Spleen (tissue), 13 donors: ENCODE measurements at places on chromosomes 5 and 9.
A peak's percentile ranks its signal among the peaks of the same experiment; 100 is the strongest.

GRCh38 chr9:87336914-87337333 lies 160.7 kb upstream of the DAPK1 start:
- H3K27me3 ChIP-seq: peaks cover 32% of the 10 kb centered on the region
- no peaks in the 10 kb centered on the region for H3K36me3 ChIP-seq
- DNase-seq: no peak
- H3K4me1 ChIP-seq: peaks cover 9% of the 10 kb centered on the region
- H3K4me3 ChIP-seq: no peak overlapping the region
- H3K27ac ChIP-seq: no peak overlapping the region

DNA sequence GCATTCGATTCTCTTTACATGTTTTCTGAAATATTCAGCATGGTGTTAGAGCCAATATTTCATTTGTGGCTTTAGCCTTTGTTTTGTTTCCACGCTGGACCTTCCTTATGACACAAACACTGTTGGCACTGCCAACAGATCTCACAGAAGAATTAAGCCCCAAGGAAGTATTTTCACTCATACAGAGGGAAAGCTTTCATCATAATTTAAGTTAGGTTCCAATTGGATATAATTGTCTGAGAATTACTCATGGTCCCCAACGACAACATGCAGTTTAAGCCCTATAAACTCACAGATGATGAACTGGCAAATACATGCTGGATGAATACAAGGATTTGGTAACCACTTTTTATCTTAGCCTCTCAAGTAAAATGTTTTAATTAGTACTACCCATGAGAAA lies 259.5 kb downstream of the EBF1 start:
- DNase-seq: no peak
- no peaks in the 10 kb centered on the region for H3K36me3 ChIP-seq
- no peaks in the 10 kb centered on the region for H3K27me3 ChIP-seq
- H3K27ac ChIP-seq: no peak overlapping the region
- no peak overlapping the region for H3K4me3 ChIP-seq

DNA sequence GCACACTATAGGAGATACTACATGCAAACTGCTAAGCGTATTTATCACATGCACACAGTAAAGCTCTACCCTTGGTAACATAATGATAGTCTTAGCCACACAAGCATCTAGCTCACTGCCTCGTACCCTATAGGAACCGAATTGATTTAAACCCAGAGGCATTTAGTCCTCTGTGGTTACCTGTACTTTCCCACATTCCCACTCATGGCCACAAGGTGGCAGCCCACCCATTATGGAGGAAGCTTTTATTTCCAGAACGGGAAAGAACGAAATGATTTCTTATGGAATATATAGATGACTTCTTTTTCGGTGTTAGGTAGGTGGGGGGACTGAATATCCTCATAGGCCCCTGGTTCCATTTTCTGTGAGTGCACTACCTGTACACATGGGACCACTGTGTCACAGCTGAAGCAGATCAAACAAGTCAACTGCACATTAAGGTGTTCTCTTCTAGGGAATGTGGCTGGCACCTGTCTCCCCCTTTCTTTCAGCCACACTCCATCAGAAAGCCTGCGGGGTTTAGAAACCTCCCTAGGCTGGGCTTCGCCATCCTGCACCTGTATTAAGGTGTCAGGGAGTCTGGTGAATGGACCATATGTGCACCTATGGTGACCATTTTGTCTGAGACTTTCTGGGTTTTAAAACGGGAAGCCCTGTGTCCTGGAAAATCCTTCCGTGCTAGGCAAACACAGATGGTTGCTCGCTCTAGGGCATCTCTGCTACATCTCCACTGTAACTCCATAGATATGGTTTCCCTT lies 313.2 kb downstream of the SLIT3 start:
- peaks cover 6% of the 10 kb centered on the region for H3K4me1 ChIP-seq
- H3K4me3 ChIP-seq: no peak overlapping the region
- no peak for DNase-seq
- no peaks in the 10 kb centered on the region for H3K27me3 ChIP-seq

GRCh38 chr5:2187156-2187555 lies 304.4 kb upstream of the IRX4 start:
- no peak overlapping the region for H3K4me3 ChIP-seq
- peaks cover 4% of the 10 kb centered on the region for H3K4me1 ChIP-seq
- no peak for DNase-seq
- H3K27me3 ChIP-seq: no peaks in the 10 kb centered on the region
- H3K36me3 ChIP-seq: no peaks in the 10 kb centered on the region
- H3K27ac ChIP-seq: no peak overlapping the region

DNA sequence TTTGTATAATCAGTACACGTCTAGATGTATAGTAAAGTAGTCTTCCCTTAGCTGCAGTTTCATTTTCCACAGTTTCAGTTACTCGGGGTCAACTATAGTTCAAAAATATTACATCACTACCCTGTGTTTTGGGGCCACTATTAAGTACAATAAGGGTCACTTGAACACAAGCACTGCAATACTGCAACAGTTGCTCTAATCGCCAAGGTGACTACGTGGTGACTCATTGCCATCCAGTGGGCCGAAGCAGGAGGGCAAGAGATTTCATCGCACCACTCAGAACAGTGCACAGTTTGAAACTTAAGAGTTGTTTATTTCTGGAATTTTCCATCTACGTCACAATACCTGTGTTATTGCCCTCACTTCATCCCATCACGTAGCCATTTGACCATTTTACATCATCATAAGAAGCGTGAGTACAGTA lies at the start of gene ARL14EPL:
Gene ARL14EPL (plus strand): TSS at position 379 of the 424 bp plus-strand sequence. CDS start 18,994 bp downstream, outside the sequence.
- no peaks in the 10 kb centered on the region for H3K27me3 ChIP-seq
- no peak for DNase-seq
- H3K4me3 ChIP-seq: no peak within 1 kb of the TSS
- H3K27ac ChIP-seq: no peak within 1 kb of the TSS

- no peak overlapping the region for H3K27ac ChIP-seq
- no peaks in the 10 kb centered on the region for H3K36me3 ChIP-seq
- no peaks in the 10 kb centered on the region for H3K4me1 ChIP-seq
- DNase-seq: no peak
- no peaks in the 10 kb centered on the region for H3K27me3 ChIP-seq
- no peak overlapping the region for H3K4me3 ChIP-seq
Observed at GRCh38 chr5:107072440-107072839, 598.3 kb downstream of the EFNA5 start.

DNA sequence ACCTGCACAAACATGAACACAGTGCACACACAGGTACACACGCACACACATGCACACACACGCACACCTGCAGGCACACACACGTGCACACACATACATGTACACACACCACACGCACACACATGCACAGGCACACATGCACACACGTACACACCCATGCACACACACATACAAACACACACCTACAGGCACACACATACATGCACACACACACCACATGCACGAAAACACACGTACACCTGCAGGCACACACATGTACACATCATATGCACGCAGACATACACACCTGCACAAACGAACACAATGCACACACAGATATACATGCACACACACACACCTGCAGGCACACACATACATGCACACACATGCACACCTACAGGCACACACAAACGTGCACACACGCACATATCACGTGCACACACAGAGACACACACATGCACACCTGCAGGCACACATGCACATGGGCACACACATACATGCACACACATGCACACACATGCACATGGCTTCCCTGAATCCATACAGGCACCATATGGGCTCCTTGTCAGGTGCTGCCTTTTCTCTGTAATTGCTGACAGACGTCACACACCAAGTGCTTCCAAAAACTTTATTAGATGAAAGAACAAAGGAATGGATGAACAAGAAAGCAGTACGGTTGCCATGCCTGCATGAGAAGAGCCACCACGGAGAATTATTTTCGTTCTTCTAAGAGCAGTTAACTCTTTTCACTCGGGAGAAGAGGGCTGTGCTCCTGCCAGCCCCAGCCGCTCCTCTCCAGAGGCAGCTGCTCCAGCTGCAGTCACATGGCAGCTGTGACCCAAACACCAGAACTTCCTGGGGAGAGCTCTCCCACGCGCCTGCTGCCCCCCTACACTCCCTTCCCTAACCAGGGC lies 57.2 kb downstream of the EXD3 start:
- H3K4me1 ChIP-seq: peaks cover 7% of the 10 kb centered on the region
- DNase-seq: peak; percentile 32

- H3K4me3 ChIP-seq: no peak overlapping the region
- H3K27ac ChIP-seq: no peak overlapping the region
- H3K4me1 ChIP-seq: no peaks in the 10 kb centered on the region
- H3K36me3 ChIP-seq: no peaks in the 10 kb centered on the region
- H3K27me3 ChIP-seq: no peaks in the 10 kb centered on the region
Observed at GRCh38 chr5:4563400-4563799, 576.7 kb upstream of the ADAMTS16 start.

DNA sequence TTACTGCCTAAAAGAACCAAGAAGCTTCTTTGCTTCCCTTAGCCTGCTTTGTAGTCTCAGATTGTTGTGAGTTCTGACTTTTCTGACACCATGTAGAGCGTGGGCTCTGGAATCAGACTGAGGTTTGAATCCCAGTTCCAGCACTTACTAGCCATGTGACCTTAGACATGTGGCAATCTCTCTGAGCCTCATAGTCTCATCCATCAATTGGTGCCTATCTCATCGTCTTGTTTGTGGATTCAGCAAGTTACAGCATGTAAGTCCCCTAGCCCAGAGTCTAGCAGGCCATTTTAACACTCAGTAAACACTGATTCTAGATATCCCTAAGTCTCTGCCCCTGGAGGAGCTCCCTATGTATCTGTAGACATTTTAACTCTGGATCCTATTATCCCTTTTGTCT lies 94.7 kb downstream of the ANGPTL2 start:
- H3K4me3 ChIP-seq: no peak overlapping the region
- H3K27me3 ChIP-seq: no peaks in the 10 kb centered on the region
- no peak for DNase-seq
- H3K4me1 ChIP-seq: peaks cover under 1% of the 10 kb centered on the region
- no peak overlapping the region for H3K27ac ChIP-seq

DNA sequence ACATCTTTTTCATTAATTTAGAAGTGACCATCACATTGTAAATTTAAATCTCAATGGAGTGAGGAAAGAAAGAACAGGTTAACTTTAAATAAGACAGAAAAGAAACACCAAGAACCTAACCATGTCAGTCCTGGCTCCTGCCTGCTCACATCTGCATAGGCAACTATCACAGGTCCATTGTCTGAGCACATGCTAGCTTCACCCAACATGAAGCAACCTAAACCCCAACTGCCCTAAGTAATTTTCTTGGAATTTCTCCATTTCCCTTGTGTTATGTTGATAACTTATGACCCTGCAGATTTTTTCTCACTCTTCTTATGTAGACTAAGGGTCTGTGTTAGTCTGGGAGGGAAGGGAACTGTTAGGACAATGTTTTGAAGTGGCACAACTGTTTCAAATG lies 2205.8 kb upstream of the ACO1 start:
- DNase-seq: no peak
- no peaks in the 10 kb centered on the region for H3K27me3 ChIP-seq
- H3K36me3 ChIP-seq: no peaks in the 10 kb centered on the region
- no peak overlapping the region for H3K27ac ChIP-seq

GRCh38 chr9:124392871-124393460 lies 22.3 kb downstream of the PSMB7 start:
- no peak overlapping the region for H3K4me3 ChIP-seq
- no peaks in the 10 kb centered on the region for H3K27me3 ChIP-seq
- peaks cover 44% of the 10 kb centered on the region for H3K36me3 ChIP-seq
- H3K27ac ChIP-seq: no peak overlapping the region
- DNase-seq: no peak
- peaks cover 45% of the 10 kb centered on the region for H3K4me1 ChIP-seq

GRCh38 chr9:81382281-81382680 lies 307.1 kb downstream of the TLE1 start:
- H3K4me3 ChIP-seq: no peak overlapping the region
- H3K27ac ChIP-seq: no peak overlapping the region
- H3K4me1 ChIP-seq: no peaks in the 10 kb centered on the region
- H3K27me3 ChIP-seq: no peaks in the 10 kb centered on the region

DNA sequence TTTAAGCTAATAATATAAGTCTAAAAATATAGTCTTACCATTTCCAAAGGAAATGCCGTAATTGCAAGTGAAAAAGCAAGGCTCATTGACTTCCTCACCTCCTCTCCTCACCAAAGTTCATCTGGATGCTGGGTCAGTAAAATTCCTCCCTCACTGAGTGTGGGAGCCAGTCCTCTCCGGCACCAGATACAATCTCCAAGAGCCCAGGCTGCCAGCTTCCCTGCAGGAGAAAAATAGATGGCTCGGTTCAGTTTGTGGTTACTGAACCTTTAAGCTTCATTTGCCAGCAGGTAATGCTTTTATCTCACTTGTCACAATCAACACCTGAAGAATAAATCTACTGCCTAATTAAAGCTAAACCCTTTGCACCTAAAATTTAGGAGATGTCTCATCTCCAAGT lies 115.3 kb upstream of the VLDLR start:
- H3K36me3 ChIP-seq: no peaks in the 10 kb centered on the region
- no peak overlapping the region for H3K4me3 ChIP-seq
- no peak overlapping the region for H3K27ac ChIP-seq
- no peaks in the 10 kb centered on the region for H3K4me1 ChIP-seq
- DNase-seq: no peak
- H3K27me3 ChIP-seq: no peaks in the 10 kb centered on the region

GRCh38 chr5:132001647-132002561 lies 9.6 kb downstream of the ACSL6 start:
- H3K27me3 ChIP-seq: no peaks in the 10 kb centered on the region
- no peak overlapping the region for H3K4me3 ChIP-seq
- H3K4me1 ChIP-seq: peaks cover 14% of the 10 kb centered on the region
- H3K36me3 ChIP-seq: no peaks in the 10 kb centered on the region
- DNase-seq: peak; percentile 62

DNA sequence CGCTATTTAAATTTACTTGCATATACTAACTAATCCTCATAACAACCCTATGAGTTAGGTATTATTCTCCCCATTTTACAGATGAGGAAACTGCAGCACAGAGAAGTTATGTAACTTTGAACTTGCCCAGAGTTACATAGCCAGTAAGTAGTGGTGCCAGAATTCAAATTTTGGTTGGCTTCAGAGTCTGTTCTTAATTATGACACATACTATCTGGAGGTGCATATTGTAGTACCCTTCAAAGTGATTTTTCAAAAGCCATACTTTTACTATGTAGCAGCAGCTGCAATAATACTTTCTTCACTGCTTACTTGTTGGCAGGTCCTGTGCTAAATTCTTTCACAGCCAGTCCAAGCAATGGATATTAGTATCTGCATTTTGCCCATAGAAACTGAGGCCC lies 16.4 kb downstream of the MAN2A1 start:
- DNase-seq: no peak
- no peak overlapping the region for H3K4me3 ChIP-seq
- H3K36me3 ChIP-seq: no peaks in the 10 kb centered on the region
- H3K4me1 ChIP-seq: peaks cover 38% of the 10 kb centered on the region
- H3K27ac ChIP-seq: no peak overlapping the region

DNA sequence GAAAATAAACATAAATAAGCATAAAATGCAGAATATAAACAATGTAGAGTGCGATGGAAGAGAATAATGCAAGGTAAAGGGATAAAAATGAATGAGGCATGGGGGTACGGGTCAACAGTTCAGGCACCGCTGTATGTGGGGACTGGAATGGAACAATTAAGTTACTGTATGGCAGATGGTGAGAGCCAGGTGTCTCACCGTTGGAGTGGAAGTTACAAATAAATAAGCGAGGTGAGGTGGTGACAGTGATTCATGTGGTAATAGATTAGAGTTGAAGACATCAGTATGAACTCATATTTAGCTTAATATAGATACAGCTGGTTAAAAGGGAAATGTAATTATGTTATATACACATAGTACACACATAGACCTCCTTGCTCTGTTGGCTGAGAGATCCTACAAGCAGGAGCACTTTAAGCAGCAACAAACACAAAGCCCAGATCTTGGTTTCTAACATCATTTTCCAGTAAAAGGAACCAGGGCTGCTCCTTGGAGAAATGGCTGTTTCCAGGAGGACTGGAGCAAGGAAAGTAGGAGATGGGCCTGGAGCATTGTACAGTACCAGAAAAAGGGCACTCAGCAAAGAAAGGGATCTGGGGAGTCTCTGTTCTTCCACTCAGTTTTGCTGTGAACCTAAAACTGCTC lies 2.4 kb upstream of the OMD start:
- no peaks in the 10 kb centered on the region for H3K36me3 ChIP-seq
- H3K27me3 ChIP-seq: no peaks in the 10 kb centered on the region
- no peak overlapping the region for H3K4me3 ChIP-seq
- no peak for DNase-seq
